ENCODE measurements at places on chromosomes 2 and 18.

DNA sequence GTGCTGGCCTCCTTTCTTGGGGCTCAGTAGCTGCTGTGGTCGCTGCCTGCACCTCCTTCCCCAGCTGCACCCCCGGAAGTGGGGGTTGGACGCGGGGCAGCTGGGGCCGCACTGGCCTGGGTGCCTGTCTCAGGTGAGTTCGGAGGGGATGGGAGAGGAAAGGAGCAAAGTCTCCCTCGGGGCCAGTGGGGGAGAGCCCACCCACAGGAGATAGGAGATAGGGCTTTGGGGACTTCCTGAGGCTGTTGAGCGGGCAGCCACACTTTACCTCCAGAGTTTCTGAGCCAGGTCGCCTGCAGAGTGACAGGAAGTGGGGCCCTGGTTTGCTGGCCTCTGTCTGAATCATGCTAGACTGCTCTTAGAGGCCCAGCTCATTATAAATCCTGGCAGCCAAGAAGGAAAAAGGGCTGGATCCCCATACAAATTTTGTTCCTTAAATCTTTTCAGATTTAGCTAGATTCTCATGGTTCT lies 8.1 kb downstream of the MBP start:
- DNase-seq = no peak

DNA sequence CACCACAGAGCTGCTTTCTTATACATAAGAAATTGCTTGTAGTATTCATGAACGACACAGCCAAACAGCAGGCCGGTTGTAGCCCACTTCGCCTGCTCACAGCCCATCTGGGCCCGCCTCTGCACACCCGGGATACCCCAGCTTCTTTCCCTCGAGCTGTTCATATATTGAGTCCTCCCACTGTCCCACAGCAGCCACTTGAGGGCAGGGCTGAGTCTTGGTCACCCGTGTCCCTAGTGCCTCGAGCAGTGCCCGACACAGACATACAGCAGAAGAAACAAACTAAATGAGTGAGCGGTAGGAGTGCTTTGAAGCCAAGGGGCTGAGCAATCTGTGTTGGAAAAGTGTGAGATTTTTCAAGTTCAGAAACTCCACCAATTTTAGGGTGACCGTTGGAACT lies 251.4 kb downstream of the KLHL29 start:
- DNase-seq = no peak

- no peak for DNase-seq
Observed at GRCh38 chr2:176150584-176151441, 537 bp upstream of the HOXD4 start.

GRCh38 chr18:61852496-61852895 lies 40.3 kb downstream of the RNF152 start:
- DNase-seq = no peak

- no peak for DNase-seq
Observed at GRCh38 chr2:227160164-227160563, 3.8 kb downstream of the COL4A4 start.

DNA sequence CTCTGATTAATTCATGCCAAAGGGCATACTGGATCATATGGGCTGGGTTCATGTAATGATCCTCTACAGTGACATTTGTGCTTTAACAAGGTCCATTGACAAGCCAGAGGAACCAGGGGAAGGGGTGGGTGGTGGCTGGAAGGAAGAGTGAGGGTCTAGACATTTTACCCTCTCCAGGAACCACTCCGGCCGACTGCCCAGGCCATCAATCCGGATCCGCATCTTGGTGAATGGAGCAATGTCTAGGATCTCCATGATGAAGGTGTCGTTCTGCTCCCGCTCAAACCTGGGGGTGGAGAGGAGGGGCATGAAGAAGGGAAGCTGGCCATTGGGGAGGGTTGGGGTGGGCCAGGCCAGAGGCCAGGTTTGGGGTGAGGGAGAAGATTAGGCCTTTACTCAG lies 147.5 kb downstream of the LOXHD1 start:
- no peak for DNase-seq

GRCh38 chr2:118146315-118147283 lies 58.3 kb downstream of the INSIG2 start:
- no peak for DNase-seq

DNA sequence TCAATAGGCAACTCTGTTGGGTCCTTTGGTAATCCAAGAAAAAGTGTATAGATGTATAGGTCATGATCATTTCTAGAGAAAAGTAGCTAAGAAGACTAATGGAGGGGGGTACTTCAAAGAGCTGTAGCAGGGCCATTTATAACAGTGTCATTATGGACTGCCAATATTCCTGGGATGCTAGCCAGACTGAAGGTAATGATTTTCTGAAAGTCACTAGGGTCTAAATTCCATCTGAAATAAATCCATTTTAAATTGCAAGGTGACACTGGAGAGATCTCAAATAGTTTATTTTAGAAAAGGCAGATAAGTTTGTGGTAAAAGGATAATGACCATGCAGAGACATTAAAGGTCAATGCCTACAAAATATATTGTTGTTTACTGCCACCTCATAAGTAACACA lies 4.5 kb upstream of the SPC25 start:
- DNase-seq = no peak

DNA sequence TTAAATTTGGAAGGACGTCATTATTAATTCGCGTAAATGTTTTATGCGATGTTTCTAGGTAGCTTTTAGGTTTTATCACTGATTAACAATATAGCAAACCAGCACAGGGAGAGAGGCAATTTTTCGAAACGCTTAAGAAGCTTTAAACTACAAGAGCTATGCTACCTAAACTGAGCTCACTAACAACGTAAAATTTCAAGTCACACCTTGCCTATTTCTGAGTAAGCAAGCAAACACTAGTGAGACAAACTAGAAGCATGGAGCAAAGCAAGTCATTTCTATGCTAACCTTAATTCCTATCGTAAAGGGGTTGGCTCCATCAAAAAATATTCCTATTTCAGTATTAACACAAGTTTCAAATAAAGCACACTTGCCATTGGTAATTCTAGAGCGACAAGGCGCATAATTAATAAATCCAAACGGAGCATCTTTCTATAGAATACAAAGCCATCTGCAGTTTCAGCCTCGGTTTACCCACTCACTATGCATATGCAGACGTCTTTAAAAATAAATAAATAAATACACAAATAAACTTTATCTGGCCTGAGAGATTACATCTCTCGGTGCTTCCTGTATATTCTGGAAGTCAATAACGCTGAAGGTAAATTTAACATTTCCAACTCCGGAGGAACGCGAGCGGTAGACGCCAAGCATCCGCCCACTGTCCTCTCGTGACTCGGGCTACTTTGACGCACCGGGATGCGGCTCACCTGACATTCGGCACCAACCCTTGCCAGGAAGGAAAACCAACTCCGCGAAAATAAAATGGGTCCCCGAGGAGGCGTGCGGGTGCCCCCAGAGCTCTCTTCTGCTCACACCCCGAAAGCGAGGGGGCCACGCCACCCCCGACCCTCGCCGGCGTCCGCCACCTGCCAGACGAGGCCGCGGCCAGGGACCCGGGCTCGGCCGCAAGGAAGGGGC lies 947 bp downstream of the ITSN2 start:
- DNase-seq = peak; percentile 20

- DNase-seq = peak; percentile 46
Observed at GRCh38 chr2:6865346-6866274, at the start of gene CMPK2. Gene CMPK2 (minus strand): TSS chr2:6865907. CDS start chr2:6865696, 211 bp downstream.

DNA sequence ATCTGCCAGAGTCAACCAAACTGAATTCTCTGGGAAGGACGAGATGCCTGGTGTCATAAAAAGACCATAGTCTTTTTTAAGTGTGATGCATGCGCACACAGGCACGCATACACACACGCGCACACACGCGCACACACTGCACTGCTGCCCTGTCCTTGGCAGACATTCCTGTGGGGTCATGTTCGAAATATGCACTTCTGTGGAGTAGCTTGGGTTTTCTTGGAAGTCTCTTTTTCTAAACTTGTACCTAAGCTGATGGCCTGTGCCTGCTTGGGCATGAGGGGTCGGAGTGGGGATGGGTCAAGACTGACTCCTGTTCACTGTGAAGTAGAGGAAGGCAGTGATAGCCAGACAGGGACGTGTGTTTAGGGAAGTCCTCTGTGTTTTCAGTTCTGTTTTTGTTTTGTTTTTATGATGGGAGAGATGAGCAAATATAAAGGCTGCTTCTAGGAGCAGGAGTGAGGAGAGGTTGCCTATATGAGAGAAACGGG lies 4.0 kb upstream of the RMC1 start:
- no peak for DNase-seq

- DNase-seq = no peak
Observed at GRCh38 chr2:195903956-195904355, 164.7 kb downstream of the DNAH7 start.

DNA sequence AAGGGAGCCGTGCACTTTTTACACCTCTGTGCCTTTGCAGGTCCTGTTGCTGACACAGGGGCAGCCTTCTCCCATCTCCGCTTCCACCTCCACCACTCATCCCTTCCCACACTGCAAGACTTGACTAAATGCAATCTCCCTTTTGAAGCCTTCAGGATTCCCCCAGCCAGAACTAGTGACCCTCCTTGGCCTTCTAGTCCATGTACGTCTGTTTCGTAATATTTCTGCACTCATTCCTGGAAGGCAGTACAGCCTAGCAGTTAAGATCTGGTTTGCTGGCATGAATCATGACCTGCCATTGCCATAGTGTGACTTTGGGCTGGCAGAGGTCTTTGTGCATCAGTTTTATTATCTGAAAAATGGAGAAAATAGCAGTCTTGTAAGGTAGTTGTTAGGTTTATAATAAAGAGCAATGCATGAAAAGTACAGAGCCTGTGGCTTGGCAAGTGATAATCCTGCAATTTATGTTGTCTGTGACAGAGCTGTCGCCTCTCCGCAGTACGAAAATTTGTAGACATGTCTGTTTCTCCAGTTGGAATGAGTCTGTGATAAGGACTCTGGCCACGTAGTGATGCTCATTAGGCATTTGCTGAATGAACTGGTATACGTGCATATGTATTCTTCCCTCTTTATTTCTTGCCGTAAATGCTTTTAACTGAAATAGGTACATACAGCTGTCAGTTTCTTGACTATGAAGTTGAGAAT lies 36.7 kb downstream of the NCK2 start:
- DNase-seq = no peak

- DNase-seq = no peak
Observed at GRCh38 chr18:62933261-62933887, 218.0 kb downstream of the PHLPP1 start.

DNA sequence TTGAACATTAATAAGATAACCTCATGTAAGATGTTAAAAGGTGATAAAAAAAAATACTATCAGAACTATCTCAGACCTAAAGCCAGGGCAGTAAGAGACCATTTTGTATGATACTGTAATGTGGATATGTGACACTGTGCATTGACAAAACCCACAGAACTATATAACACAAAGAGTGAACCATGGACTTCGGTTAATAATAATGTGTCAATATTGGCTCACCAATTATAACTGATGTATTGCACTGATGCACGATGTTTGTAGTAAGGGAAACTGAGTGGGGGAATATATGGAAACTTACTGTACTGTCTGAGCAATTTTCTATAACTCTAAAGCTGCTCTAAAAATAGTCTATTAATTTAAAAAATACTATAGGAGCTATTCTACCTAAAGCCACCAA lies 40.7 kb upstream of the PARD3B start:
- DNase-seq = no peak

DNA sequence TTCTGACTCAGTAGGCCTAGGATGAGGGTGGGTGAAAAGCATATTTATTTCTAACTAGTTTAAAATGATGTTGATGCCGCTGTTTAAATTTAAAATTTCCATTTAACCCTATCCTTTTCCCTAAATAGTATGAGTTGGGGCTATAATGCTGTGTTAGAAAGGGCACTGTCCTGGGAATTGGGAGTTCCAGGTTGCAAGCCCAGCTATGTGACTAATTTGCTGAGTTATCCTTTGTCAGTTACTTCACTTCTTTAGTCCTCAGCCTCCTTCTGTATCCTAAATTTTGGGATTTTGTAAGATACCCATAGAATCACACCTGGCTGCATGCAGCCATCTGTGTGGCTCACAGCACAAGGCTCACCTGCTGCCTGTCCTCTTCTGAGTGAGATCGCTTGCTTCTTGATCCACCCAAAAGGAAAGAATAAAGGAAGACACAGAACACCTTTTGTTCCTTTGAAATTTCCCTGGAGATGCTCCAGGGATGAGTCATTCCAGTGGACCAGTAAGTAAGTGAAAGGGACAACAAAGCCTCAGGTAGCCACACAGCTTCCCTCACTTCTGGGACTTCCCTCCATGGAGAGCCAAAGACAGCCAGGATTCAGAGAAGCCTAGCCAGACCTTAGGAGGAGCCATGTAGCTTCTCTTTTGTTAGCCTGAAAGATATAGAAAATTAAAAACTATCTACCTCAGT lies 97.2 kb downstream of the DTNA start:
- DNase-seq = no peak

DNA sequence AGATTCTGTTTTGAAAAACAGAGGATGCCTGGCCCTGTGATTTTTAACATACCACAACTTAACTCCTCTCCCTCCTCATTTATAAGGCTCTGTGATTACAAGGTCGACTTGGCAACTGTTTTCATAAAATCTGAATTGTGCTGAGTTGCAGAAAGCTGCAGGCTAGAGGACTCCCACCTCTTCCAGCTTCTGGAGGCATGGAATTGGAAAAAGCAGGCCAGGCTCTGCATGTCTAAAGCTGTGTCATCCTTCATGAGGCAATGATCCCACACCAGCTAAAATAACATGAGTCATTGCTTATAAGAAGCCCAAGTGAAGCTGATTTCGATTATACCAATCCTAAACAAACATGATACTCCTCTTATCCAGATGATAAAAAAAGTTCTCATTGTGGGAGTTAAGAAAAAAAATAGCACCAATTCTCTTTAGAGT lies 11.7 kb downstream of the ARHGAP28 start:
- DNase-seq = no peak

DNA sequence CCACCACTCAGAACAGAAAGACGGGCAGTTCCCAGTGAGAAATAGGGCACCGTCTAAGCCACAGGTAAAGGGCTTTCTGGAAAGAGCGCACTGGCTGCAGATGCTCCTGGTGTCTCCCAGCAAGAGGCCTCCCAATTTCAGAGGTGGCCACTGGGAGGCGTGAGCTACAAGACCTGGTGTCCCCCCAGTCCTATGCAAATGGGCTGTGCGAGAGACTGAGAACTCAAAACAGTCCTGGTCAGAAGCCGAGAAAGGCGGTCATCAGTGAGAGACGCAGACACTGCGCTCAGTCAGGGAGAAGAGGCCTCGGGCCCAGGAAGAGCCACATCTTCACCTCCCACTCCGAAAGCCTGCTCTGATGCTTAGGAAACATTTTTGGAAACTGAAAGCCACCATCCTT lies 179.5 kb downstream of the EIPR1 start:
- no peak for DNase-seq

- no peak for DNase-seq
Observed at GRCh38 chr2:147855316-147855715, 10.5 kb downstream of the ACVR2A start.

DNA sequence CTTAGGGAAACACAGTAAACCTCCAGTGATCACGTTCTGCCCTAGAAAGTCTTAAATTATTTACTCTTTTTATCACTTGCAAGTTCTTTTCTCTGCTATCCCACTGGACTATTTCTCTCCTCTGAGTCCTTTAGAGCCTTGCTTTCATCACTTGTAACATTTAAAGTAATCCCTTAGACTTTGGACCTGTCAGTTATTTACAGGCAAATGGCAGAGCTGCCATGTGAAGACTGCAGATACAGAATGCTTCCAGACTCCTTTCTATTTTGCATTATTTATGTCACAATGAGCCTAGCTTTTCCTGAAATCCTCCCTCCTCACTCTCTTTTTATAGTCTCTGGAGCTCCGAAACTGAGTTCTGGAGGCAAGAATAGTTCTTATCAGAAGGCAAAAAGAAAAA lies 325.6 kb upstream of the TRIB2 start:
- no peak for DNase-seq

- no peak for DNase-seq
Observed at GRCh38 chr2:201854841-201855240, 48.5 kb downstream of the CDK15 start.

GRCh38 chr18:692824-693223 lies 19.6 kb downstream of the ENOSF1 start:
- no peak for DNase-seq

GRCh38 chr2:18525852-18526251 lies 34.6 kb downstream of the RDH14 start:
- no peak for DNase-seq

Data from substantia nigra (tissue), 51 donors.